ENCODE measurements at places on chromosomes 3 and 15.

DNA sequence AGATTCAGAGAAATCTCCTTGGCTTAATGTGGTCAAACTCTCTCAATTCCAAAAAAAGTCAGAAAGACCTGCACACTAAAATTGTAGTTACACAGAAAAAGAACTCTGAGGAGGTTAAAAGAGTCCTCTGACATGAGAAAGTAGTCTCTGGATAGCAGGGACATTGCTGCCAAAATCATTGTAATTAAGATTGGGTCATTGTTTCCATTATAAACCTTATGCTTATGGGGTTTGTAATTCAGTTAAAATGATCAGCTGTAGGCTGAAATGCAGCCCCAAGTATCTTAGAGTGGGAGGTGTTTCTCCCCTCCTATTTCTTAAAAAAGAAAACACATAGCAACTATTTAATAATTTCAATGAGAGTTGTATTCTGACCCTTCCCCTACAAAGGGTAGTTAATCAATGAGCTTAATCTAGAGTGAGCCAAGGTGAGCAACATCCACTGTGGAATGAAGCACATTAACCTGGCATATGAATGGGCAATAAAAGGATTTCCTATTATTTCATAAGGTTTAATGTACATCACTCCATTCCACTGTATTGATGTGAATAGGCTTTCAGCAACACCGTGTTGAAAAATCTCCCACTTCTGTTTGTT lies 406.9 kb downstream of the TIGIT start:
- DNase-seq, result no peak

GRCh38 chr3:43177085-43177484 lies 71.2 kb upstream of the POMGNT2 start:
- no peak for DNase-seq

DNA sequence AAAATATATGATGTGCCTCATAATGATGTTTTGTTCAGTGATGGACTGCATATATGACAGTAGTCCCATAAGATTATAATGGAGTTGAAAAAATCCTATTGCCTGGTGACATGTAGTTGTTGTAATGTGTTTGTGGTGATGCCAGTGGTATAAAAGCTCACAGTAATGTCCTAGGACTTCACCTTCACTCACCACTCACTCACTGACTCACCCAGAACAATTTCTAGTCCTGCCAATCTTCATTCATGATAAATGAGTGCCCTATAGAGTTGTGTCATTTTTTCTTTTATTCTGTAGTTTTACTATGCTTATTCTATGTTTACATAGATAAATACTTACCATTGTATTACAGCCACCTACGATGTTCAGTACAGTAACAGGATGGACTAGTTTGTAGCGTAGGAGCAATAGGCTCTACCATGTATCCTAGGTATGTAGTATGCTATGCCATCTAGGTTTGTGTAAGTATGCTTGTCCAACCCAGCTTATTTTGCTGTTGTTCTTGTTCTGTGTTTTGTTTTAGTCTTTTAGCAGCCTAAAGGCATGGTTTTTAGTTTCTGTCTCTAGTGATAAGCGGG lies 88.5 kb upstream of the LRRFIP2 start:
- no peak for DNase-seq

DNA sequence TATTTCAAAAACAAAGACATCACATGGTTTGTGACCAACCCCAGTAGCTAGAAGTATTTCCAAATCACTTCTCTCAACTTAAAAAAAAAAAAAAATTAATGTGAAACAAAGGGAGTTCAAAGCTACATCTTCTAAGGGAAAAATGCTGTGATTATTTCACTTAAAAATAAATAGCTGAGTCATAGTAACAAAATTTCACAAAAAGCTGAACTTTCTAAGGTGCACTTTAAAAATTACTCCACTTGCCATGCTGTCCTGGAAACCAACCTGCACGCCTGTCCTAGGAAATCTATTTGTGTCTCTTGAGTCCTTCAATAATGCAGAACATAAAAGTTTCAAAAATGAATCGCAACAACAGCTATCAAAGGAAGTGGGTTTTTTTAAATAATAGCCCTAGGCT lies 1.8 kb downstream of the ACAP2 start:
- DNase-seq, result no peak

- no peak for DNase-seq
Measured at GRCh38 chr3:20935791-20936190, 749.8 kb upstream of the SGO1 start.

Measured in right atrium auricular region (tissue), 2 donors.